ENCODE measurements at places on chromosomes 3 and 15. TPM values are rescaled to one million over a fixed set of nuclear protein-coding genes. Genes with fewer than 3 reads are reported as not detected.

TMEM42 gene
- 28.2 TPM for polyA plus RNA-seq

GRCh38 chr3:65677486-65678010 lies 361.2 kb downstream of the MAGI1 start:
- DNase-seq: no peak

- peak; percentile 43 for DNase-seq
Measured at GRCh38 chr3:150346981-150347863, 60.9 kb upstream of the TSC22D2 start.

- no peak for DNase-seq
Measured at GRCh38 chr15:80595396-80595795, 99.7 kb upstream of the ABHD17C start.

ROPN1 gene
- not detected for polyA plus RNA-seq

MUSTN1 gene
- polyA plus RNA-seq: 0.79 TPM

DNA sequence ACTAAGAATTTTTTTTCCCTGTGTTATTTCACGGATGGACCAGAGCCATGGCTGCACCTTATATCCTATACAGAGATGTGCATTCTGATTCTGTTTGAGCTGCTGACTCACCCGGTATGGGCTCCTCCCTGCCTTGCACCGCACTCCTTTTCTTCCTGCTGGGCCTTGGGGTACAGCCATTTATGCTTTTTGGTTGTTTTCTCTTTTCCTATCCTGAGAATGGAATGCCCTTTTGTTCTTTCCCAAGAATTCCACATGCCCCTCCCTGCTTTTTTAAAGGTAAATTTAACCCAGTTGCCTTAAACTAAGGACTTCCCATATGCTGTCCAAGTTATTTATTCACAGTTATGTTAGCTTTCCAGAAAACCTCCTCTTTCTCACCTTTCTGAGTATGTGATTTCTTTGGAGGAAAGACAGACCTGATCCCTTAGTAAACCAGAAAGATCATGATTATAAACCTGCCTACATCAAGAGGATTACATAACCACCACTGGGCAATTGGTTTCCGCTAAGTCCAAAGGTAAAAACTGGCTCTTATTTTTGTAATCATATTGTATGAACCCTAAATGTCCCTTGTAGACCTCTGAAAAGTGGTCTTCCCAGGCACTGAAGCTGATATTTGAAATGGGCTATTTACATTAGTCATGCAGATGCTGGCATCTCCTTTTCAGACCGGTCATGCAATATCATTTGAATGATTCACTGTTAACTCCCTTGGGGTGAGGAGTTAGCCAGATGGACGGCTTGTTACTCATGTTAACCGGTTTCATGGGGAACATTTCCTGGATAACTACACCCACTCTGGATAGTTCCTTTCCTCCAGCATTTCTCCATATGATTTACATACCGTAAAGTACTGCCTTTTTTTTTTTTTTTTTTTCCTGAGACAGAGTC lies 45.5 kb downstream of the TMOD3 start:
- DNase-seq: no peak

DNA sequence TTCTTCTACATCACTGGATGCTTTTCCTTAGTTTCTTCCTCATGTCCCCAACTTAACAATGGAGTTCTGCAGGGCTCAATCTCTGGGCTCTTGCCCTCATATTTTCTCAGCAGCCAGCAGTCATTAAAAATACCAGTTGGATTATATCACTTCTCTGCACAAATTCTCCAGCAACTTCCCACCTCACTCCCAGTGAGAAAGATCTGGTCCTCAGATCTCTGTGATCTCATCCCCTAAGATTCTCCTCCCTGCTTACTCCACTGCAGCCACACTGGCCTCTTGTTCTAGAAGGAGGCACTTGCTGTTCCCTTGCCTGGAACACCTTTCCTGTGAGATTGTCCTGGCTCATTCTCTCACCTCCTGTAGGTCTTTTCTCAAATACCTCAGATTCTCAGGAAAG lies 6.1 kb downstream of the ERICH6 start:
- no peak for DNase-seq

ITPKA gene
- polyA plus RNA-seq: 0.47 TPM

DNA sequence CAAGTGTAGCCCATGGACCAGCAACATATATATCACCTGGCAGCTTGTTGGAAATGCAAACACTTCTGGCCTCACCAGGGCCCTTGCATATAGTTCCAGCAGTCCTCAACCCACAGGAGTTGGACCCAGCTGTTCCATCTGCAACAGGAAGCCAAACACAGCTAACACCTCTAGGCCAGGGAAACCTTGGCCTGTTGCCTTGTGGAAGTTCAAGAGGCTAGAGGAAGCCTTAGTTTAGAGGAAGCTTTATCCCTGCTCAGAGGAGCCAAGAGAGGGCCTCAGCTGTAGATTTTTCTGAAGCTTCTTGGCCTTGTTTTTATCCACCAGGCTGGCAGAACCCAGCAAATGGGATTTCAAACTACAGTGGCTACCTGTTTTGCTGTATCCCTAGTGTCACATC lies 11.4 kb downstream of the FHIT start:
- DNase-seq: no peak

DNA sequence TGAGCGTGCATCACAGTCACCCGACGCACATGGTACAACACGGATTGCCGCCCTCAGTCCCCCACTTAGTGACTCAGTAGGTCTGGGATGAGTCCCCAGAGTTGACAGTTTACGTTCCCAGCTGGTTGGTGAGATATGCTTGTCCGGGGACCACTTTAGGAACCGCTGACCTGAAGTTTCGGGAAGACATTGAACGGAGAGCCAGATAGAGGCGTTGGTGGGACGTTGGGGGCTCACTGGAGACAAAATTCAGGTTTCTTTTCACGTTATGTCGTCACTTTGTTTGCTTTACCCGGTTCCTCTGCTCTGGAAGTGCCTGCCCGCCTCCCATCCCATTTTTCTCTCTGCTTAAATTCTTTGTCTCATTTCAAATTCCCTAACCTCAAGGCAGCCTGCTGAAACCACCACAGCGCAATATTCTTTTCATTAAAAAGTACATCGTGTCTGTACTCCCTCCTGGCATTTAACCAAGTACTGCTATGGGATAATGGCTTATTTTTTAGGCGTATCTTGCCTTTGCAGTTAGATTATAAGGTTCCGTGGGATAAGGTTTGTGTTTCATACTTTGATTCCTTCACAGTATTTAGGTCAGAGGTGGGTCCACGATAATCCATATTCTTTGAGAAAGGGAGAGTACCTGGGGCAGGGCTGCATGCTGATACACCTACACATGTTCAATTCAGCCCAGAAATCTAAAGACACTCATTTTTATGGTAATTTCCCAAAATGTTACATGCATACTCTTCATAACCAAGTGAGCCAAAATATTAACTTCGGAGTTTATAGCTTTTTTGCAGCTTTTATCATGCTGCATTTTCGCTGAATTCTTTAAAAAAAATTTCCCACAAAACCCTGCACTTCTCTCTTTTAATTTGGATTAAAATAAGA lies 921 bp downstream of the LMLN start:
- DNase-seq: no peak
